ENCODE measurements at places on chromosomes 7 and 10. TPM values are rescaled to one million over a fixed set of nuclear protein-coding genes. Genes with fewer than 3 reads are reported as not detected.
A peak's percentile ranks its signal among the peaks of the same experiment; 100 is the strongest.

GRCh38 chr10:26857991-26858706 is 2.6 kb downstream of the ABI1 start:
- H3K4me3 ChIP-seq = peak overlapping the region; percentile 90
- H3K36me3 ChIP-seq = peaks cover 8% of the 10 kb centered on the region
- peak overlapping the region; percentile 48 for H3K27ac ChIP-seq
- H3K27me3 ChIP-seq = no peaks in the 10 kb centered on the region

DNA sequence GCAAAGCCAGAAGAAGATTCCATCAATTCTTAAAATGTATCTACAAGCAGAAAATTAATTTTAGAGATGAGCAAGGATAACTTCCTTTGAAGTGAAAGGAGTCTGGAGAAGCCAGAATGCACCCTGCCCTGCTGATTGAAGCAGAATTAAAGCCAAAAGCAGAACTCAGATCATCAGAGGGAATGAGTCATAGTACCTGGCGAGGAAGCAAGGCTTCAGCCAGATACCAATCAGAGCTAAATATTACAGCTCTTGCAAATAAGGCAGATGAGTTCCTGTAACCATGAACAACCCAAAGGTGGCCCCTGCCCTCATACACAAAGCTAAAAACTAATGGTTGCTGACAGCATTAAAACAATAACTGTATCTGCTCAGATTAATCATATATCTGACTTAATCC is 10.4 kb downstream of the HTR7 start:
- H3K36me3 ChIP-seq = peaks cover 11% of the 10 kb centered on the region
- peaks cover 3% of the 10 kb centered on the region for H3K4me1 ChIP-seq
- no peak overlapping the region for H3K4me3 ChIP-seq
- peaks cover 29% of the 10 kb centered on the region for H3K27me3 ChIP-seq
- no peak overlapping the region for H3K27ac ChIP-seq

Gene CFAP70
- 0.33 TPM for total RNA-seq

DNA sequence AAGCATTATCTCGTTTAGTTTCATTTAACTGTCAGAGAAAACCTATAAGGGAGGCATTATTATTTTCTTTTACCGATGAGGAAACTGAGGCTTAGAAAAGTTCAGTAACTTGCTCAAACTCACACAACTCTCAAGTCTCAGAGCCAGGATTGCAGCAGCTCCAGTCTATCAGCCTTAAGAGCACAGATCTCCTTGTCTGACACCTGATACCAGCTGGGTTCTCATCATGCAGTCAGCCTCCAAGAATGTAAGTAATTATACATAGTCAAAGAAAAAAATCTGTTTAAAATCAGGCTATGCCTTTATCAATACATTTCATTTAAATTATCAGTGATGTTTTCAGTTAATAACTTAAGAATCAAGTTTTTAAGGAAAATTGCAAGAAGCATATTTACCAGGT is 236.6 kb upstream of the TCF7L2 start:
- no peak overlapping the region for H3K27ac ChIP-seq
- H3K36me3 ChIP-seq = peaks cover 16% of the 10 kb centered on the region
- H3K27me3 ChIP-seq = no peaks in the 10 kb centered on the region
- H3K4me1 ChIP-seq = no peaks in the 10 kb centered on the region
- H3K4me3 ChIP-seq = no peak overlapping the region

Gene ATG9B
- total RNA-seq = 3.5 TPM

Gene GLI3
- 0.02 TPM for total RNA-seq

GRCh38 chr7:71769326-71769725 is 637.4 kb downstream of the GALNT17 start:
- H3K27ac ChIP-seq = no peak overlapping the region
- H3K36me3 ChIP-seq = no peaks in the 10 kb centered on the region
- no peaks in the 10 kb centered on the region for H3K27me3 ChIP-seq
- no peak for DNase-seq
- no peaks in the 10 kb centered on the region for H3K4me1 ChIP-seq

Gene COL28A1
- total RNA-seq = not detected

Gene DOCK4
- total RNA-seq = 1.1 TPM

DNA sequence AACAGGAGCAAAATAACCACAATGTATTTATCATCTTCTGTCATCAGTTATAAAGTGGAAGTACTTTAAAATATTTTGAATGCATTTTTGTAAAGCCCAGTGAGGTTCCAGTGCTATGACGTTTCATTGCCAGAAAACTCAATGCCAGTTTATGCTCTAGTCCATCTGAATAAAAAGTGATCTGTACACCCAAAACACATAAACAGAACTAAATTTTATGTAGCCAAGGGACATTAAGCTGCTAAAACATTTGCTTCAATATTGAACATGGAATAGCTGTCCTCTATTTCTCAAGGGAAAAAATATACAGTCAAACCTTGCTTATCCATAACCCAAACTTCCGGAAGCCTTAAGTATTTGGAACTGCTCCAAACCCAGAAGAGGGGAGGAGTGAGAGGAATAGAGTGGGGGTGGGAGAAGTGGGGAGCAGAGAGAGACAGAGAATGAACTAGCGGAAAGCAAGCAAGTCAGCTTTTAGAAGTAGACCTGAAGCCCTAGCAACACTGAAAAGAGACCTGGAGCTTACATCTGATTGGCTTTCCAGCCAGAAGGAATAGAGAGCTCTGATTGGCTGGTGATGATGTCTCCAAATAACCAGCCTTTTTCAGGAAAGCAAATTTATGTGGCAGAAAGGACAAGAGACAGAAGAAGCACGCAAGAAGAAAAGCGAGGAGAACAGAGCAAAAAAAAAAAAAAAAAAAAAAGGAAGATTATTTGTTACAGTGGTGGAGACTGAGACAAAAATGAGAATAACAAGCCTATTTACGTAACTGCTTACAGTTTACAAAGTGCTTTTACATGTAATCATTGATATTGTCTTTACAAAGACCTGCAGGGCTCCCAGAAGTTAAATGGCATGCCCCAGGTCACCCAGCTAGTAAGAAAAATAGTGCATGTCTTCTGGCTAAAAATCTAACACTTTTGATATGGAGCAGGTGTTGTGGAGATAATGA is 196.0 kb downstream of the RNLS start:
- no peaks in the 10 kb centered on the region for H3K36me3 ChIP-seq
- H3K4me1 ChIP-seq = peaks cover 16% of the 10 kb centered on the region
- no peak for DNase-seq
- no peaks in the 10 kb centered on the region for H3K27me3 ChIP-seq

- H3K27ac ChIP-seq = no peak overlapping the region
- no peaks in the 10 kb centered on the region for H3K36me3 ChIP-seq
- H3K27me3 ChIP-seq = no peaks in the 10 kb centered on the region
- H3K4me3 ChIP-seq = no peak overlapping the region
- H3K4me1 ChIP-seq = peaks cover 5% of the 10 kb centered on the region
- no peak for DNase-seq
Observed at GRCh38 chr7:157816526-157817250, 479.9 kb downstream of the DNAJB6 start.

DNA sequence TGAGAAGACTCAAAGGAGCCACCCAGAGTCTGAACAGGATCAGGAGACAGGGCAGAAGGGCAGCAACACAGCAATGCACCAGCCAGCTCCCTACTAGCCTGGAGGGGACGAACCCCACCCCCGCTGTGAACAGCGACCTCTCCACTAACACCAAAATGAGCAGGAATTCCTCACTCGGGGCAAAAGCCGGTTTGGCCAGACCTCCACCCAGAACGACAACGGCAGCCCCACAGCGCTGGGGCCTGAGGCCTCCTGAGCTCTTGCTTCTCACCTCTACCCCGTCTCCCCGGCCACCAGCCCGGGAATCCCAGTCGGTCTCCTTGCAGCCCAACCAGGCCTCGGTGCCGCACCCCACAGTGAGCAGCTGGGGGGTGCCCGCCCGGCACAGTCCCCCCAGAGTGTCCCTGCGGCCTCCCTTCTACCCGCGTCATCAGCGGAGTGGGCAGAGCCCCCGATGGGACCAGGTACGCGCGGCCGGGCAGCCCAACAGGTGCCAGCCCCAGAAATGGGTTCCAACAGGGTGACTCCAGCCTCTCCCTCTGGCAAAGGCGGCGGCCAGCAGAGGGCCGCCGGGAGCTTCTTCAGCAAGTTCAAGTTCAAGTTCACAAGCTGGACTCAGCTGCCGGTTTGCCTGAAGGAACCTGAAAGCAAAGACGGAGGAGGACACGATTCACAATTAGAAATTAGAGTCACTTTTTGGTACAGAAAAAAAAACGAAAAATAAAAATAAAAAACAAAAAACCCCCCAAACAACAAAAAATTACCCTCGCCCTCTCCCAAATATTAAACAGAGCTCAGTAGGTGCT is 129.0 kb downstream of the MARCHF5 start:
- H3K27ac ChIP-seq = no peak overlapping the region
- peak; percentile 15 for DNase-seq
- peaks cover 3% of the 10 kb centered on the region for H3K4me1 ChIP-seq

DNA sequence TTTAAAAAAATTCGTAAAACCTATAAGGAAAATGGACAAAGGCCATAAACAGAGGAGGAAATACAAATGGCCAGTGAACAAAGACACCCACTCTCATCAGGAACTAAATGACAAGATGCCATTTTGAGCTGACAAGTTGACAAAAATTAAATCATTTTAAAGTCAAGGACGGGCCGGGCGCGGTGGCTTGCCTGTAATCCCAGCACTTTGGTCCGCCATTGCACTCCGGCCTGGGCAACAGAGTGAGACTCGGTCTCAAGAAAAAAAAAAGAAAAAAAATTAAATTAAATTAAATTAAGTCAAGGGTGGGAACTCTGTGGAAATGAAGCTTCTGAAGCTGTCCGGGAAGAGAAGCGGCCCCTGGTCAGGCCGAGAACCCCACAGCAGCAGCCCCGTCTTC is 1.2 kb upstream of the NOM1 start:
- H3K36me3 ChIP-seq = peaks cover 20% of the 10 kb centered on the region
- H3K27me3 ChIP-seq = peaks cover 23% of the 10 kb centered on the region
- no peak overlapping the region for H3K27ac ChIP-seq
- DNase-seq = no peak

Gene INSIG1
- 96.9 TPM for total RNA-seq

Gene NPC1L1
- 0.07 TPM for total RNA-seq

DNA sequence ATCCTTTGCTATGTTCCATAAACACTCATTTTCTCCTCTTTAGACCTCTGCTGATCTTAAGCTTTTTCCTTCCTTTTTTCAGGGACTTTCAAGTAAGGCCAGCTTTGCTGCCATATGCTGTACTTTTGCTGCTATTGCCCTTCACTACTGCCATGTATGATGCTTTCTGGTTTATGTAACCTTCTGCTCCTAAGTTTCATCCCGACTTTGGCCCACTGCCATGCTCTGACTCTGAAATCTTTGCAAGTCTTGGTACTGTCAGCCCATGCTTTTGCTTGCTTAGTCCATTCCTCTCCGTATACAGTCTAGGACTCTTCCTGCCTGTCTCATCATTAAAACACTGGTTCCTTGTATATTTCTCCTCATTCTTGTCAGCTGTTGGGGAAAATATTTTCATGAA is 152.4 kb downstream of the RNF133 start:
- DNase-seq = no peak
- no peaks in the 10 kb centered on the region for H3K4me1 ChIP-seq
- no peaks in the 10 kb centered on the region for H3K27me3 ChIP-seq

DNA sequence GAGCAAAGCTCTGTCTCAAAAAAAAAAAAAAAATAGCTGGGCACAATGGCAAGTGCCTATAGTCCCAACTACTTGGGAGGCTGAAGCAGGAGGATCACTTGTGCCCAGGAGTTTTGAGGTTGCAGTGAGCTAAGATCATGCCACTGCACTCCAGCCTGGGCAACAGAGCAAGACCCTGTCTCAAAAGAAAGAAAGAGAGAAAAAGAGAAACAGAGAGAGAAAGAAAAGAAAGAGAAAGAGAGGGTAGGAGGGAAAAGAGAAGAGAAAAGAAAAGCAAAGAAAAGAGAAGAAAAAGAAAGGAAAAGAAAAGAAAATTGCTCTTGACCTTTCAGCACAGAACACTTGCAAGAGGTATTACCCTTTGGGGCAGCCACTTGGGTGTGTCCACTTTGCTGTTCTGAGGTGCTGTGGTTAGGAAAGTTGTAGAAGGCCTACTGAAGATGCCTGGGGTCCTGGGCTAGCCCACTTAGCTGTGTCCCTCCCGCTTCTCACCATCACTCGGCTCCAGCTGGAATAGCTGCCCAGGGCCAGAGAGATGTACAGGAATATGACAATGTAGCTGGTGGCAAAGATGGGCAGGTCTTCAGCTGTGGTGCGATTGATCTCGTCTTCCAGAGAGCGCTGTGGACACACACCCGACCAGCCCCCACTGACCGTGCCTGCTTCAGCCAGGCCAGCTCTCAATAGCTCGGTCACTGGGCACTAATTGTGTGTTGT is 5.6 kb downstream of the NPC1L1 start:
- H3K27ac ChIP-seq = no peak overlapping the region
- no peak for DNase-seq
- H3K4me3 ChIP-seq = no peak overlapping the region
- H3K27me3 ChIP-seq = no peaks in the 10 kb centered on the region
- no peaks in the 10 kb centered on the region for H3K4me1 ChIP-seq
- no peaks in the 10 kb centered on the region for H3K36me3 ChIP-seq

DNA sequence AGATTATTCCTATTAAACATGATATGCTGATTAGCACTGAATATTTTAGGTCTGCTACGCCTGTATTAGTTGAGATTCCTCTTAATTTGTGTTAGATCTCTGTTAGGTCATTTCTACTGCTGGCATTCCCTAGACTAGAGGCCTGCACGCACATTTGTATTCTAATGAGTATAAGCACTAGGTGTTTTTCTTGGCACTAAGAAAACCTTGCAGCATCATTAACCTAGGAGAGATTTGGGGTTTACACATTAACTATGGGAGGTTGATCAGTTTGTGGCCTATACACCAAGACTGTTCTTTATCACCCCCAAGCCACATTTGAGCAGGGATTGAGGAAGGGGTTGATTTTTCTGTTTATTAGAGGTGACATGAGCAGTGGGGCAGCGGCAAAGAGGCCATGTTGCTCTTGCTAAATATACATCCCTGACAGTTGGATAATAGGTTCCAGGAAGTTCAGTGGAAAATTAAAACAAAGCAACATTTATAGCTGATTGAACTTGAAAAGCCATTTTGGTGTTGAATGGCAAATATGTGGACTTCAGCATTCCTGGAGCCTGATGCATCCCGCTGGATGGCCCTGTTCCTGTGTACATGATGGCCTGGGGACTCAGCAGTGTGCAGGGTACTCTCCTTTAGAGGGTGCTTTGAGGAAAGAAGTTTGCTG is 65.2 kb downstream of the GBF1 start:
- H3K4me3 ChIP-seq = no peak overlapping the region
- H3K27ac ChIP-seq = no peak overlapping the region
- H3K4me1 ChIP-seq = peaks cover 56% of the 10 kb centered on the region
- H3K36me3 ChIP-seq = peaks cover 21% of the 10 kb centered on the region
- no peak for DNase-seq

Gene PIK3AP1
- total RNA-seq = 3.4 TPM
